ENCODE measurements at places on chromosomes 11 and 22.

DNA sequence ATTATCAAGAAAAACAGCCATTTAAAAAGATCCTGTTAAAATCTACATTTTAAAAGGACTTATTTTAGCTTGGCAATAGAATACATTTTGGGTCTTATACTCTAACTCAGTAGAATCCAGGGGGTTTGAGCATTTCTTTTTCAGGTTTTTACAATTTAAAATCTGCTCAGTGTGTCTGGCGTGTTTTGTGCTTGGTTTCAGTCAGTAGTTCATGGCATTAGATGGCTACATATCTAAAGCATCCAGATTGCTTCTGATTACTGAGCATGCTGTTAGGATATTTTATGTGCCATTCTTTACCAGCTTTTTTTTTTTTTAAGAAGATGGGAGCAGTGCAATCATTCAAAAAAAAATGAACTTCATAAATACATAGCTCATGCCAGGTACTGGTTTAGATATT lies 566.1 kb upstream of the LARGE1 start:
- DNase-seq = no peak

- DNase-seq = no peak
These were observed 160.4 kb downstream of the TRIM29 start for GRCh38 chr11:119977561-119977860.

- no peak for DNase-seq
These were observed 84.6 kb downstream of the BUD13 start for GRCh38 chr11:116688202-116688540.

DNA sequence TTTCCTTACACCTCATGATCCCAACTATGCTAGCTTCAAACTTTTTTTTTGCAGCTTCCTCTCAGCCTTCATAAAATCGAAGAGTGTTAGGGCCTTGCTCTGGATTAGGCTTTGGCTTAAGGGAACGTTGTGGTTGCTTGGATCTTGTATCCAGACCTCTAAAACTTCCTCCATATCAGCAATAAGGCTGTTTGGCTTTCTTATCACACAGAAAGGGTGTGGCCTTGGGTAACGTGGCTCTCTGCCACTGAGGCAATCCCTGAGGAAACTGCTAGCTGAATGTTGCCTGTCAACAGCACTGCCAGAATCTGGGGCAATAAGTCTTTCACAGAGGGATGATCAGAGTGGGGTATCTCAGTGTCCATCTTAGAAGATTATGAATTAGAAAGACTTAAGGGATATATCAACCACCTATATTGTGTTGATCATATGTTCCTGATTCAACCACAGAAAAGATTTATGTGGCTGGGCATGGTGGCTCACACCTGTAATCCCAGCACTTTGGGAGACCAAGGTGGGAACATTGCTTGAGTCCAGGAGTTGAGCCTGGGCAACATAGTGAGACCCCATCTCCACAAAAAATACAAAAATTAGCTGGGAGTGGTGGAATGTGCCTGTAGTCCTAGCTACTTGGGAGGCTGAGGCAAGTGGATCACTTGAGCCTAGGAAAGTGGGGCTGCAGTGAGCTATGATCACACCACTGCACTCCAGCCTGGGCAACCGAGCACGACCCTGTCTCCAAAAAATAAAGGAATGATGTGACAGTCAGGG lies 12.5 kb upstream of the CUL5 start:
- no peak for DNase-seq

DNA sequence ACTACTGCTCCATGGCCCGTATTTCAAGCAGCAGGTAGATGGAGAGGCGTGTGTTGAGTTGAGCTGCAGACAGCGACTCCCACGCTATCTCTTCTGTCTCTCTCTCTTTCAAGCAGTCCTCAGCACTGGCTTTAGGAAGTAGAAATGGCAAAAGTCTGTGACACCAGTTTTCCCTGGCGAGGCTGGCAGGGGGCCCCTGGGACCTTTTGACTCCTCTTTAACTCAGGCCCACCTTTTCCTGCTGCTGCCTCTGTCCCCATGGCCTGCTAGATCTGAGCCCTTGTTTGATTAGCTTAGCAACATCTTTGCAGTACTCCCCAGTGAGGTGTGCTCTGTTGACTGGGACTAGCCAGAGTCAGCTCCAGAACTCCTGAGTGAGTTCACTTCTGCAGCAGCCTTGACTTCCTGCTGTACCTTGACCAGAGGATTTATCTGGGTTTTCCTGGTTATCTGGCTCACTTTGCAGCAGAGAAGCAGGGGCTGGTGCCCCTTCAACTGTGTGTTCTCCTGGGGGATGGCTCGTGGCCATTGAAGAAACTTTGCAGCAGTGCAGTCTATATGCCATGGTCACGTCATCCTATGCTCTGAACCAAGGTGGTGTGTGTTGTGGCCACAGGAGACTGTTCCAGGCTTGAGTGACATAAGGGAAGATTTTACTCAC lies 183.9 kb downstream of the DBX1 start:
- DNase-seq = no peak

DNA sequence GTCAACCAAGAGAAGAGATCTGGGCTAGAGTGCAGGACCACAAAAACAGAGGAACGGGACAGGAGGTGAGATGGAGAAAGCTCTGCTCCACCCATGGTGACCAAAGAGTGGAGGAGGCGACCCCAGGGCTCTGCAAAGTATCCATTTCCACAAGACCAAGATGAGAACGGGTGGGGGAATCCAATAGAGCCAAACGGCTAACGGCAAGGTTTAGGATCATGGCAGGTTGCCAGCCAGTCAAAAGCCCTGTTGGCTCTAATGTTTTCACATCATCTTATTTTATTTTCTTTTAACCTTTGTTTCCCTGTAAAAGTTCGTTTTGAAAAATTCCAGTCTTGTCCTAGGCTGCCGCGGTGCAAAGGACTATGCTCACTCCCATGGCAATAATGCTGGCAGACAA lies 52.1 kb upstream of the CHST1 start:
- DNase-seq = no peak

GRCh38 chr22:23146478-23147205 lies 1.4 kb downstream of the RAB36 start:
- DNase-seq = no peak

DNA sequence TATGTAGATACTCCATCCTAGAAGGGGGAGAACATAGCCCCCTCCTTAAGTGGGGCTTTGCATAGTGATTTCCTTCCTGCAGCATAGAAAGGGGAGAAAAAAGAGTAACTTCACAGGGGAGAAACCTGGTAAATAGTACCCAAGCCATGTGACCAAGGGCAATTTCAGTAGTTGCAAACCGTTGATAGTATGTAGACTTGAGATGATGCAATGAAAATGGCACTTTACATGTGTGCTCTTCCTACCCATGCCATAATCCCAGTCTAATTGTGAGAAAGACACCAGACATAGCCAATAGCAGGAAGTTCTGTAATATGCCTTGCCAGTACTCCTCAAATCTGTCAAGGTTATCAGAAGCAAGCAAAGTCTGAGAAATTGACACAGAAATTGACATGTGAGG lies 104.1 kb downstream of the NCAM1 start:
- no peak for DNase-seq

GRCh38 chr22:25105817-25106650 lies 93.6 kb upstream of the CRYBB3 start:
- DNase-seq = no peak

DNA sequence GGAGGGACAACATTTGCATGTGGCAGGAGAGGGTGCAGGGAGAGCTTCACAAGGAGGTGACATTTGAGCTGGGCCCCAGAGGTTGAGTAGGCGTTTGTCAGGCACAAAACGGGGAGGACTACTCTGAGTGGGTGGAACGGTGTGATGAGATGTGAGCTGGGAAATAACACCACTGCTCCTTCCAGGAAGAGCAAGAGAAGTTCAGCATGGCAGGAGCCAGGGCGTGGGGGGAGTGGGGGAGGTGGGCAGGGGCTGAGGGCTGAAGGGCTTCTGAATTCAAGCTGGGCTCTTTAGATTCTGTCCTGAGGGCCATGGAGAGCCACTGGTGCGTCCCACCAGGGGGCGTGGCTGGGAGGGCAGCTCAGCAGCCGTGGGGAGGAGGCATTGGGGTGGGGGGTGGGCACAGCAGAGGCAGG lies 54.2 kb downstream of the OTOG start:
- DNase-seq = no peak

GRCh38 chr11:72300268-72300667 lies 56.3 kb upstream of the PHOX2A start:
- no peak for DNase-seq

- no peak for DNase-seq
These were observed 14.7 kb upstream of the TAB1 start for GRCh38 chr22:39384750-39385480.

DNA sequence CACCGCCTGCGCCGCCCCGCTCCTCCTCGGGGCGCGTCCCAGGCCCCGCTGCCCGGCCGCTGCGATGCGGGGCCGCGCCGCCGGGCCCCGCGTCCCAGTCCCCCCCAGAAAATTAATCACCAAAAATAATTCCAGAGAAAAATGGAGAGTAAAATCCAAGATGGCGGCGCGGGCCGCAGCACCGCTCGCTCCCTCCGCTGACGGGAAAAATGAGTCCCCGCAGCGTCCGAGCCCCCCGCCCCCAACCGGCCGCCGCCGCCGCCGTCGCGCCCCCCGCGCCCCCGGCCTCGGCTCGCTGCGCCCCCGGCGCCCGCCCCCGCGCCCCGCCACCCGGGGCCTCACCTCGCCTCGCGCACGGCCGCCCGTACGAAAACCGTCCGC lies at the start of gene KMT5B:
Gene KMT5B, minus strand, starts transcription at position 162 of the 381 bp plus-strand sequence. CDS start 23,220 bp downstream, outside the sequence.
- peak; percentile 47 for DNase-seq

GRCh38 chr11:66328302-66329144 lies 7.7 kb downstream of the RIN1 start:
- peak; percentile 75 for DNase-seq

DNA sequence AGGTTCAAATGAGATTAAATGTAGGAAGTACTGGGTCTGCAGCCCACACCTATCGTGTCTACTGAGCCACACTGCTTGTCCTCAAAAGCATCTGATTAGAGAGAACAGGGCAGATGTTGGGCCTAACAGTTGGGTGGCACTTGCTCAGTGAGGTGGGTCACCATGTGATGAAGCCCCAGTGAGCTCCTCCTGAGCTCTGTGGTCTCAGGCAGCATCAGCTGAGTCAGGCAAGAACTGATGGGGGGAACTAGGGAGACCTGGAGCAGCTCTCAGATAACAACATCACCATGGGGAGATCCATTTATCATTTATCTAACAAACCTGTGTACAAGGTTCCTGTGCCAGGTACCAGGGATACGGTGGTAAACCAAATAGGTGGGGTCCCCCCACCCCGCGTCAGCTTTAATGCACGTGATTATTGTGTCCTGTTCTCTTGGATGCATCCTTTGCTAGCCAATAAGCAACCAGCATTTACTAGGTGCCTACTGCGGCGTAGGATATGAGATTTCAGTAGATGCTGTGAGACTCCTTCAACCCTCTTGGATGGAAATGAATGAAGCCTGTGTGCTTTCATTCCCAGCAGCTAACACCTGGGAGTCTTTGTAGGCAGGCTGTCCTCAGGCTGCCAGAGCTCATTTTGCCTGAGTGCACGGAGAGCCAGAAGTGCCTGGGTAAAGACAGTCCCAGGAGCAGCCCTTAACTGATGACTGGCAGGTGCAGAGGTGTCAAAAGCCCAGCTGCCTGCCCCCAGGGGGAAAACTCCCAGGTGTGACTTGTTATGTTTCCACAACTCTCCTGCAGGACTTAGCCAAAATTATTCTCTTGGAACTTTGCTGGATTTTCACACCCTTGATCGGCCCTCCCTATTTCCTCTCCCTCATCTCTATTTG lies 73.6 kb upstream of the NARS2 start:
- DNase-seq = no peak

DNA sequence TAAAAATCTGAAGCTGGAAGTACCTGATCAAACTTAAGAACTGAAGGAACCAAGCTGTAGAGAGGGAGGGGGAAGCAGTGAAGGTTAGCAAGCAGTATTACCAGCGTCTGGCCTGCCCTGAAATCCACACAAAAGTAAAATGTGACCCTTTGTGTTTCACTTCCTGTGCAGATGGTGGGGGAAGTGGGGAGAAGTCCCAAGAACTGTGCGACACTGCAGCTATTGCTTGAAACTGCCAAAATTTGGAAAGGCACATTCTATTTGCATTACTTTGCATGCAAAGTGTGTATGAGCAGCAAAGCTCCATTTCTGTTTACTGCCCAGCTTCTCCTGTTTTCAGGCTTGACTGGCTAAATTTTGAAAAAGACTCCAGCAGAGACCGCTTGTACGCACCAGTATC lies 72.1 kb upstream of the BMAL1 start:
- DNase-seq = no peak

GRCh38 chr11:126871792-126872191 lies 128.8 kb downstream of the KIRREL3 start:
- DNase-seq = no peak

DNA sequence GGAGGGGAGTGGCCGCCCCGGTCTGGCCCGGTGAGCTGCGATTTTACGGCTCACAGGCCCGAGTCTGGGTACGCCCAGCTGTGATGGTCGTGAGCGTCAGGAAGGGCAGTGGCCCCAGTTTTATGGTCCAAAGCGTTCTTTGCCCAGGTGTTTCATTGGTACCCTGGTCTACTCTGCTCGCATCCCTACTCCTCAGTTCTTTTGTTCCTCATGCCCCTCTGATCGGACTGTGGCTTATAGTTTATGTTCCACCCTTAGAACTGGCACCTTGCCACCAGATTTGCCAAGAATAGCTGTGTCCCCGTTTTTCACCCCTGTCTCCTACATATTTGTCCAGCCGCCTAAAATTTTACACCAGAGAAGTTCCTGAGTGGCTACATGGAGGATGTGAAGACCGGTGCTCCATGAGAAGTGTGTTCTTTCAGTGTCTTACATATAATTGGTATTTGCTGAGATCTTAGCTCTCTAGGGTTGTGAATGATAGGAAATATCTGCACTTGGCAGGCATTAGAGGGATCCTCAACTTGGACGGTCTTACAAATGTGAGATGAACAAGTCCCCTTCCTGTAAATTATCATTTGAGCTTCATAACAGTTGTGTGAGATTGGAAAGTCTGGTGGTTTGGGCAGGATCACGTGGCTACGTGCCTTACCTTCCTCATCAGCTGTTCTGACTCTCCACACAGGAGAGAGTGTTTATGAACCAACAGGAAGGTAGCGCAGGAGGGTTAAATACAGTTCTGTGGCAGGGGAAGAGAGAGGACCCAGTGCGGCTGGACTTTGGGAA lies 1.1 kb downstream of the PANX1 start:
- DNase-seq = peak; percentile 32

DNA sequence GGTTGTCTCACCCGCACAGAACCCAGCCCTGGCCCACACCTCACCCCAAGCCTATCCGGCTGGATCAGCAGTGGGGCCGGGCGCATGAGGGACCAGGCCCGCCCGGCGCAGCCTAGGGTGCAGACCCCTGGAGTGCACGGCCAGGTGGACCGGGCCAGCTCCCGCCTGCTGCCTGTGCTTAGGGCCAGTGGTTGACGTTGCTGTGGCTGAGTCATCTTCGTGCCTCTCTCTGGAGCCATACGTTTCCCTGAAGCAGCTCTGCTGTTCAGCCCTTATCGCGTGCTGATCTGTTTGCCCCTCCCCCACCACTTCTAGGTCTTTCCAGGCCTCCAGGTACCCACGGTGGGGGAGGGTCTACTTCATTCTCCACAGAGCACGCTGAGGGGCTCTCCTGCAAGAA lies 39.5 kb downstream of the CDKN1C start:
- no peak for DNase-seq

- peak; percentile 67 for DNase-seq
These were observed 39.3 kb upstream of the BSX start for GRCh38 chr11:123020968-123021367.

DNA sequence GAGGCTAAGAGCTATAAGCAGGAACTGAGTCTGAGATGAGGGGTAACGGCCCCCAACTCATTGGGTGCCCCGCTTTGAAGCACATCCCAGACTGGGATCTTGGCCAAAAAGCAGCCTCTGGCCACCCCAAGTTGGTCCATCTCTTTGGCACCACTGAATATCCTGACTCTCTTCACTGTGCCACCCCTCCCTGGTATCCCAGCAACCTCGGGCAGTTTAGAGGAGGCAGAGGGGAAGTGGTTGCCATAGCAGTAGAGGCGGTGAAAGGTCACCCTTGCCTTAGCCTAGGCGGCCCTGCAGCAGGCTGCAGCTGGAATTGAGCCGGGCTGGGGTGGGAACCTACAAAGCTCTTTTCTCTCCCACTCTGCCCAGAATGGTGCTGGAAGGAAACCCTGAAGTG lies 1.1 kb downstream of the PELI3 start:
- no peak for DNase-seq

All from HCEC 1CT (cell line).